ENCODE measurements at places on chromosomes 2 and 18.

- no peak for DNase-seq
Observed at GRCh38 chr2:109001201-109001600, 12.2 kb upstream of the EDAR start.

DNA sequence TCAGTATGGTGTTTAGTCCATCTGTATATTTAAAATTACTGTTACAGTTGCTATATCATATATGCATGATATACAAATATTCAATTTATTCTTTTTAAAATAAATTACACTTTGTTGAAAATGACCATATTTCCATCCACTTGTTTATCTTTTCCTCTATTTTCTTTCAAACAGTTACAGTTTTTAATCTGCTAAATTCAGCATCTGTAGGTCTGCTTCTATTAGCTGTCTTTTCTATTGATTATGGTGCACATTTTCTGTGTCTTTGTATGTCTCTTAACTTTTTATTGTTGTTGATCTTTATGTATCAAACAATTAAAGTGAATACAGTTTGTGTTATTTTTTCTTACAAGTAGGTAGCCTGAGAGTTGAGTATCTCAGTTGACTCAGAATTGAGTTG, 28.1 kb downstream of the IL18R1 start:
- DNase-seq, result no peak

- DNase-seq, result no peak
Observed at GRCh38 chr2:44549856-44550255, 188.1 kb downstream of the CAMKMT start.

DNA sequence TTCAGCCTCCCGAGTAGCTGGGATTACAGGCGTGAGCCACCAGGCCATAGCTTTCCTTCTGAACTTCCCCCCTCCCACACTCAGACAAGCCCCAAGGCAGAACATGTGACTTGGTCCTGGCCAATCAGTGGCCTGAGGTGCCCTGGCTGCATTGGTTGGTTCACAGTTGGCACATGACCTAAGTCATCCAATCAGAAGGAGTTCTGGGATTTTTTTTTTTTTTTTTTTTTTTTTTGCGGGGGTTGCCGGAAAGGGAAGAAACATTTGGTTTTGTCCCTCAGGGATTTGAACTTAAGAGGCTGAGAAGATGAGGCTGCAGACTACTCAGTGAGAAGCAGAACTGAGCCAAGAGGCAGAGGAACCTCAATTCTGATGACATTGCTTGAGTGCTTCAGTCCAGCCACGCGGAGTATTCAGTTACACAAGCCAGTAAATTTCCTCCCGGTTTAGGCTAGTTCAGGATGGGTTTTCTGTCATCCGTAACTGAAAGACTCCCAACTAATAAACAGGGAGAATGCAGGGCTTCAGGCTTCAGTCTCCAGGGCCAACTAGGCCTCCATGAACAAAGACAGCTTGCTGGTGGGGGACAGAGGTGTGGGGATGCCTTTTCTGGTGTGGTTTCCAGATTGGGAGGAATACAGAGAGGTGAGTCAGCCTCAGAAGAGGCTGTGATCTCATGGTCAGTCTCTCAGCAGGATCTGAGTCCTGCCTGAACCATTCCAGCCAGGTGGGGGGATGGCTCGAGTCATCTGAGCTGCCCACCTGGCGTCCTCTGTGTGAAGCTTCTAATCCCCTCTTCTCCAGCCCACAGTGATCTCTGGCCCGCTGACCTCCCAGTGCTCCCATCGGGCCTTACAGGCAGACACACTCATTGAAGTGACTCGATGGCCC, 9.2 kb downstream of the PTMA start:
- DNase-seq, result no peak

DNA sequence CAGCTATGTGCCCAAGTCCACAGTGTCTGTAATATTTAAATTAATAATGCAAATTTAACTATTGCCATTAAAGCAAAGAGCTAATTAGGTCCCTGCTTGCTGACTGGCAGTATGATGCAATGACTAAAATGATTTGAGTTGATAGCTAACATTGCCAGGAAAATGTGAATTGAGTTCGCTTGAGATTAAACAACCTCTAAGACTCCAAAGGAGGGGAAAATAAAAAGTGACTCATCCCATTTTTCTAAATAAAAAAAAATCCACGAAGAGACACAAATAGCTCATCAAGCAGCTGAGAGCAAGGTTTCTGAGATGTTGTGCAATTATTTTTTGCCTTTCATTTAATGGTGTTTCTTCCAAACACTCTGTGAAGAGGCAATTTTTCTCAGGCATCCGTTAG, 413.0 kb downstream of the MTX2 start:
- peak; percentile 24 for DNase-seq

GRCh38 chr2:134348239-134348638, 94.4 kb downstream of the MGAT5 start:
- no peak for DNase-seq

- DNase-seq, result no peak
Observed at GRCh38 chr2:62309465-62310091, 113.7 kb downstream of the B3GNT2 start.

All from GM04504 (cell line).